Foreskin melanocyte (primary cell): ENCODE measurements at places on chromosomes 13 and 19.

DNA sequence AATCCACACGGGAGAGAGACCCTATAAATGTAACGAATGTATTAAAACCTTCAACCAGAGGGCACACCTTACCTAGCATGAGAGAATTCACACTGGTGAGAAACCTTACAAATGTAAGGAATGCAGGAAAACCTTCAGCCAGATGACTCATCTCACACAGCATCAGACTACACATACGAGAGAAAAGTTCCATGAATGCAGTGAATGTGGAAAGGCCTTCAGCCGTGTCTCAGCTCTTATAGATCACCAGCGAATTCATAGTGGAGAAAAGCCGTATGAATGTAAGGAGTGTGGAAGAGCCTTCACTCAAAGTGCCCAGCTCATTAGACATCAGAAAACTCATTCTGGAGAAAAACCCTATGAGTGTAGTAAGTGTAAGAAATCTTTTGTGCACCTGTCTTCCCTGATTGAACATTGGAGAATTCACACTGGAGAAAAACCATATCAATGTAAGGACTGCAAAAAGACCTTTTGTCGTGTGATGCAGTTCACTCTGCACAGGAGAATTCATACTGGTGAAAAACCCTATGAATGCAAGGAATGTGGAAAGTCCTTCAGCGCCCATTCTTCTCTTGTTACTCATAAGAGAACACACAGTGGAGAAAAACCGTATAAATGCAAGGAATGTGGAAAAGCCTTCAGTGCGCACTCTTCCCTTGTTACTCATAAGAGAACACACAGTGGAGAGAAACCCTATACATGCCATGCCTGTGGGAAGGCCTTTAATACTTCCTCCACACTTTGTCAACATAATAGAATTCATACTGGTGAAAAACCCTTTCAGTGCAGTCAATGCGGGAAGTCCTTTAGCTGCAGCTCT, 16.0 kb downstream of the ZNF582 start:
- DNase-seq: no peak

GRCh38 chr13:31223640-31224039, 23.9 kb downstream of the B3GLCT start:
- DNase-seq: no peak

DNA sequence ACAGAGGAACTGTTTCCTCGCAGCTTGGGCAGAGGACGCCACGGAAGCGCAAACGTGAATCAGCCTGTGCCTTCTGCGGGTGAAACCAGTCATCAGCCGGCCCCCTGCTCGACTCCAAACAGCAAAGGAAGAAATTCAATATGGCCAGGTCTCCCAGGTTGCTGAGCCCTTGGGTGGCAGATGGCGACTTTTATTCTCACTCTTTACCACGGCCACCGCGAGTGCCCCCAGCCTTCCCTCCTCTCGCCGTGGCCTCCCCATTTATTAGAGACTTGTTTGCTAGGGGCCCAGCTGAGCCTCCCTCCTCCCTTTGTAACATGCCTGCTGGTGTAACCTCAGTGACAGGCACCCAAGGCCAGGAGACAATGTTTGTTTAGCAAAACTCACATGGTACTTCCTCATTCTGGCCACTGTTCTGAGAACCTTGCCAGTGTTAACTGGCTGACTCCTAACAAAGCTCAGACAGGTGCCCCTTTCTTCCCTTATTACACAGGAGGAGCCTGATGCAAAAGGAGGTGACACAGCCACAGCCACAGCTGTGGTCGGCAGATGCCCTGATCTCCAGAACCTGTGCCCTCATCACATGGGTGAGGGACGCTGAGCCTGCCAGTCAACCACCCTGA, 5.8 kb downstream of the RAB20 start:
- DNase-seq: no peak

GRCh38 chr19:14525729-14526128, 3.7 kb upstream of the TECR start:
- no peak for DNase-seq

DNA sequence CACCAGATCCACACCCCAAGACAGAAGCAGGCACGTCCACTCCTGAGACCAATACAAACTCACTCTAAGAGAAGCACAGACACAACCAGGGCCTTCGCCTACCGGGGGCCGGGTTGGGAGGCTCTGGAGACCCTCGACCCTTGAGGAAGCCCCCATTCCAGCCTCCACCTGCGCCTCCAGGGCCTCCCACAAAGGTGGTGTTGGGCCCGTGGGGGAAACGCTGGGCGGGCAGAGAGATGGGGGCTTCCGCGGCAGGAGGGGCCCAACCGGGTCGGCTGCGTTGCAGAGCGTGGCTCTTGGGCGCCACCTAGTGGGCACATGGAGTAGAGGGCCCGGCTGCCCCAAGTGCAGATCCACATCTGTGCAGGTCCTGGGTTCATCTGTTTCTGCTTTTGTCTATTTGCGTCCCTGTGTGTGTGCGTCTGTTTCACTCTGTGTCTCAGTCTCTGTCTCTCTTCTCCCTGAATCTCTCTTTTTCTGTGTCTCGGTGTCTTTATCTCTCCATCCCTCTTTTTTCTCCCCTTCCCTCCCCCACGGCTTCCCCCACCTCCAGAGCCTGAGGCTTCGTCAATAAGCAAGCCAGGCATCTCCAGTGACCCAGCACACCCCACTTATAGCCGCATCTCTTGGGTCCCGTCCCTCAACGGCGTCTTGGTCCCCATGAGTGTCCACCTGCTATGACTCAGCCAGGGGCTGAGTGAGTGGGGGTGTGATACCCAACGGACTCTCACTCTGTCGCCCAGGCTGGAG, 10.5 kb upstream of the TINCR start:
- DNase-seq: no peak

DNA sequence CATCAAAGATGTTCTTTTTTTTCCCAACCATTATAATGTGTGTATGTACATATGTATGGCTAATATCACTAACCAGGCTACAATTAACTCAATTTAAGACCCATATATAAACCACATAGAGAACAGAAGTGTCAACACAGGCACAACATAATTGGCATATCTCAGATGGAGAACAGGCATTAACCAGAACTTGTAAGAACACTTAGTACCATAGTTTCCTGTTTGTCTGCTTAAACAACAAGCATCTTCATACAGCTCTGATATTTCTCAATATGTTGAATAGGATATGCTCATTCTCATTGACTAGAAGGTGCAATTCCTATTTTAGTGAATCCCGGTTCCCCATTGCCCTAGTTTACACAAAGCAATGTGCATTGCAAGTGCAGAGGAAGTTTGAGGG, 116.9 kb upstream of the EDNRB start:
- no peak for DNase-seq
